ENCODE measurements at places on chromosomes 4 and X.

DNA sequence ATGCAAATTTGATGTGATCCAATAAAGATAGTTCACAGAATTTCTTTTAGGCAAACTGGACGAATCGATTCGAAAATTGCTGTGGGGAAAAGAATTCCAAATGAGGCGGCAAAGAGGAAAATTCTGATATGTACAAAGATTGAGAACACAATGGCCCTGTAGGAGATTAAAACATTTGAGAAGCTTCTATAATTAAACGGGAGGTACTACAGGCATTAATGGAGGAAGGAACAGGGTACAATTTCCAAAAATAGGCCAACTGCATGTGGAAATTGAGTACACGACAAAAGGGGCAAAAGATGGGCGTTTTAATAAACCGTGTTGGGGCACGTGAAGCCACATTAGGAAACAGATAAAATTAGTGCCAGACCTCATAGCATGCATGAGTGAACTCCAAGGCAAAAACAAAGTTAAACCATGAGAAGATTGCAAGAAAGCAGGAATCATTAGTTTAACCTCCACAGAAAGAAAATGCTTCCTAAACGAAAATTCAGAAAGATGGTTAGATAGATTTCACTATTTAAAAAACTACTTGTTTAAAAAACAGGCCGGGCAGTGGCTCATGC, 68.4 kb downstream of the DHRSX start:
- DNase-seq = no peak

GRCh38 chrX:126338916-126339315, 172.8 kb upstream of the DCAF12L2 start:
- DNase-seq = no peak

- DNase-seq = no peak
Measured at GRCh38 chr4:68218044-68218443, 27.4 kb downstream of the TMPRSS11B start.

DNA sequence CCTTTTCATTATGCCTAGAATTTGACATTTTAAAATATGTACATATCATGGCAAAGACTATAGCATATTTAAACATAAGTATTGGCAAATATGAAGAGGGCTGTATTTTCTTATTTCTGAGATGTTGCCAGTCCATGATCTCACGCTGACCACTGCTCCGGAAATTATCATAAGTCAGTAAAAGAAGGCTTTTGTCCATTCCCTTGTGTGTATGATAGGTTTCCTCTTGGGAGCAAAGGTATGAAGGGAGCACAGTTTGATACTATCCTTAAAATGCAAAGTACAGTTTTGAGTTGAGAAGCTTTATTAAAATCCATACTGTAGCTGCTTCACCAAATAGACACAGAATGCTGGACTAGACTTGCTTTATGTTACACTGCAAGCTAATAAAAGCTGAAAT, 52.6 kb upstream of the AGA start:
- DNase-seq = no peak

DNA sequence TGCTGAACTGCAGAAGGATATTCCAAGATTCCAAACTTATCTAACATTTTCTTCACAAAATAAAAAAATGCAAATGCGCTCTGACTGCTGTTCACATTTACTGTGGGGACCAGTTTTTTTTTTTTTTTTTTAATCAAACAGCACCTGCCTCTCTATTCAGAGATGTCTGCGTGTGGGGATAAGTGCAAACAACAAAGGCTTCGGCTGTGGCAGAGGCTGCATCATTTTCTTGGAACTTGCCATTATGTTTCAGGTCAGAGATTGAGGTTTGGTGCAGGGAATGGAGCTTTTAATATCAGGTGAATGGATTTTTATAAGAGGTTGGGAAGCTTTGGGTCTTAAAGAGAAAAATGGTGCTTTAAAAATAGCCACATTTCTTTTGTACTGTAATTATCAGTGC, 78.2 kb upstream of the TET2 start:
- no peak for DNase-seq

GRCh38 chrX:10828036-10828435, 207.7 kb upstream of the MID1 start:
- no peak for DNase-seq

DNA sequence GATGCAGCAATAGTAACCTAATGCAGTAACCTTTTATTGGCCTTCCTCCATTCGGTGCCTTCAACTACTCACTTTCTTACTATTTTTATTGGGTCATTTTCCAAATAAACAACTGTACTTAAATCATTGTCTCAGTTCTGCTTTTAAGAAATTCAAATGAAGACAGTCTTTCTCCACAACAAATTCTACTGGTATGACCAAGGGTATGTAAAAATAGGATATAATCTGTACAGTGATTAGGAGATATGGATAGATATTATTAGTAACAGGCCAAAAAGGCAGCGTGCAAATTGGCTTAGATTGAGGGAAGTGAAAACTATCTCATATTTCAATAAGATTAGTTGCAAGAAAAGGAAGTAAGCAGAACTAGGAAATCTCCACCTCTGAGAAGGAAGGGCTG, 177.4 kb upstream of the PPP1R2C start:
- DNase-seq = no peak

DNA sequence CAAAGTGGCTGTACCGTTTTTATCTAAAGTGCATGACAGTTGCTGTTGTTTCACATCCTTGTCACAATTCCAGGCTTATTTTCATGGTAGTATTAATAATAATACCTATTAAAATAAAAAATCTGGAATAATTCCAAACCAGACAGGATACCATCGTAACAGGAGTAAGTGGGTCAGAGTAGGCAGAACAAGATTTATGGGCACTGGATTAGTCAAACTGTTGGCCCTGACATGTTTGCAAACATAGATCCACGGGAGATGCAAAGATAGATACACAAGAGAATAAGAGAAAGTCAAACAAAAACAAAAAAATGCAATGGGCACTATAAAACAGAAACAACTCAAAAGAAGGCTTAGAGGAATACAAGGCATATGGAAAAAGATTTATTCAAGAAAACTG, 449.5 kb upstream of the HS3ST1 start:
- DNase-seq = no peak

GRCh38 chrX:9370893-9371292, 94.0 kb upstream of the TBL1X start:
- no peak for DNase-seq

DNA sequence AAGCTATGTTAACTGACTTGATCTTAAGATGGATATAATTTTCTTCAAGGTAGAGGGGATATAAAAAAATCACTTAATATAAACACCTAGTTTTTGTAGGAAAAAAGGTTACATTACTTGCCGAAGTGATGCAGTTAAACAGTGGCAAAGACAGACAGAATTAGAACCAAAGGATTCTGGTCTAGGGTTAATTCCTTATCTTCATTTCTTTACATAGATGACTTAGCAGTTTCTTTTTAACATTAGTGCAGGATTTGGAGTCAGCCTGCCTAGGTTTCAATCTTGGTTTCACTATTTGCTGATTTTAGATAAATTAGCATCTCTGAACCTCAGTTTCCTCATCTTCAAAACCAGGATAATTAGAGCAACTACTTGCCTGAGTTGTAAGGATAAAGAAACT, 14.3 kb downstream of the ZAR1 start:
- no peak for DNase-seq

GRCh38 chr4:48071191-48071590, 54.6 kb downstream of the NIPAL1 start:
- no peak for DNase-seq

DNA sequence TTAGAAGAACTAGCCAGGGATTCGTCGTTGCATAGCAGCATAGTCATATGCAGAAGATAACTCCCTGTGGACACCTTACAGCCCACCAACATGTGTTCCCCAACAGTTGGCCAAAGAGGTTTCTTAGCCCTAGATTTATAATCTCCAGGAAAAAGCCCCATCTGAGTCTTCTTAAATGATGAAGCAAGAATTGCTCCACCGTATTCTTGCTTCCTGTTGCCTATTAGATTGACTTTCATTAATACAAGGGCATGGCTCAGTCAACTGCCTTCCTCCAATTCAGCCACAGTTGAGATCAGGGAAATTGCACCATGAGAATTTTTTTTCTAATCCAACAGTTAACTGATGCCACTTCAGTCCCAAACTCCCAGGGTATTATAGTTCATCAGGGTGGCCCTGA, 5.2 kb upstream of the AFF2 start:
- no peak for DNase-seq

DNA sequence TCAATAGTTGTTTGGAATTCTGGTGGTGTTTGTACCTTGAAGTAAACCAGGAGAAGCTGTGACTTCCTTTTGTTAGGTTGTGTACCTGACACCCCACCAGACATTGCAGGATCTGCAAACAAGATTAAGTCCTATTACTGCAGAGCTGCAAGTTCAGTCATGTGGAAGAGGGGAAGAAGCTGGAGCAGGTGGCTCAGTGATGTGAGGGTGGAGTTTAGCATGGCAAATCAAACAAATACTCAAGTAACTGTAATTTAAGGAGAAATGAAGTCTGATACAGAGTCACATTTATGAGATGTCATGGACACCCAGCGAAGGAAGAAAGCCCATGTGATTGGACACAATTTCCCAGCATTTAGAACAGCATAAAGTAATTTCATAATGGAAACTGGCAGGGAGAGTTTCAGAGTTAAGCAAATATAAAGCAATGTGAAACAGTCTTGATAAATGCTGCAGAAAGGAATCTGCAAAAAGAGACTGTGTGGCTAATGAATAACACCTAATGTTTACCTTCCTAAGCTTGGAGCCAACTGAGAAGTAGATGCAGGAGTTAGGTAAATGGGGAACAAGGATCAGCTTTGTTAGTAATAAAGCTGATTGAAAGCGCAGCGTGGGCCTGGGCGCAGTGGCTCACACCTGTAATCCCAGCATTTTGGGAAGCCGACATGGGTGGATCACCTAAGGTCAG, 249.1 kb downstream of the GBA3 start:
- DNase-seq = no peak

Measured in RCC 7860 (cell line).